ENCODE measurements at places on chromosomes 1 and 21. TPM values are rescaled to one million over a fixed set of nuclear protein-coding genes. Genes with fewer than 3 reads are reported as not detected.

Gene F5
- total RNA-seq = 11.3 TPM

Gene APH1A
- 68.5 TPM for total RNA-seq

Gene KANK4
- total RNA-seq = 18.5 TPM

Gene HES2
- total RNA-seq = 1.2 TPM

Gene TMEM39B
- total RNA-seq = 6.7 TPM

Gene TSPEAR
- total RNA-seq = not detected

Gene RIMKLA
- 8.2 TPM for total RNA-seq

Gene S100A7A
- total RNA-seq = not detected

Gene KMO
- 12.8 TPM for total RNA-seq

Gene ELAPOR1
- 7.4 TPM for total RNA-seq
